IMR-90 (cell line): ENCODE measurements at places on chromosomes 6 and 20.

DNA sequence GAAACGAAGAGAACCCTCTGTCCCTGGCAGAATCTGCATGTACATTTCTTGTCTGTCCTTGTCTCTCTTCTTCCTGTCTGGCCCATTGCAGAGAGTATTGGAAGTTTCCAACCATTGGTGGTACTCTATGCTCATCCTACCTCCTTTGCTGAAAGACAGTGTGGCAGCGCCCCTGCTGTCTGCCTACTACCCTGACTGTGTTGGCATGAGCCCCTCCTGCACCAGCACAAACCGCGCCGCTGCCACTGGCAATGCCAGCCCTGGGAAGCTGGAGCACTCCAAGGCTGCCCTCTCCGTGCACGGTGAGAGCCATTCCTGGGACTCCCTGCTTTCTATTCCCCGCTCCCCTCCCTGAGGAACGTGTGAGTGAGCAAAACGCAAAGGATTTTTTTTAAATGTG, 32.5 kb downstream of the KDM1B start:
- no peak for DNase-seq

GRCh38 chr6:89681983-89682564, 43.5 kb upstream of the LYRM2 start:
- DNase-seq = no peak

- DNase-seq = no peak
Observed at GRCh38 chr20:5073660-5074231, 46.0 kb downstream of the PCNA start.

GRCh38 chr6:148440877-148441453, 98.3 kb downstream of the SASH1 start:
- peak; percentile 85 for DNase-seq

DNA sequence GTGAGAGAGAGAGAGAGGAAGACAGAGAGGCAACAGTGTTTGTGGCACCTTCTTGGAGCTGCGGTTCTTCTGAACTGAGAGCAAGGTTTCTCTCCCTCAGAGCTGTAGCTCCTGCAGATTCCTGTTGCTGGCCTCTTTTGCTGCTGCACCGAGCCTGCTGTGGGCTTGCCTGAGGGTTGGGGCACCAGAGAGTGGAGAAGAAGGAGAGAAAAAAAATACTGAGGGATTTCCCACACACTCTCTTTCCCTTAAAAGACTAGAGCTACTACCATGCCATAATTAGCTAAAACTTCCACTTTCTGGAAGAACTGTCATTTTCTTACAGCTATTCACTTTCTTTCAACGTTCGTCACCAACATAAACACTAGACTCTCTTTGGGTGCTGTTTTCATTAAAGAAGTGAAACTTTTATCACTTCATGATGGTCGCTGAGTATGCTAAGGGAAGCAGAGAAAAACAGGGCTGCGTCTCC, 18.2 kb upstream of the ECI2 start:
- no peak for DNase-seq

GRCh38 chr20:19937218-19937617, 79.9 kb upstream of the NAA20 start:
- DNase-seq = no peak

- no peak for DNase-seq
Observed at GRCh38 chr6:3388786-3389185, 68.1 kb downstream of the SLC22A23 start.

DNA sequence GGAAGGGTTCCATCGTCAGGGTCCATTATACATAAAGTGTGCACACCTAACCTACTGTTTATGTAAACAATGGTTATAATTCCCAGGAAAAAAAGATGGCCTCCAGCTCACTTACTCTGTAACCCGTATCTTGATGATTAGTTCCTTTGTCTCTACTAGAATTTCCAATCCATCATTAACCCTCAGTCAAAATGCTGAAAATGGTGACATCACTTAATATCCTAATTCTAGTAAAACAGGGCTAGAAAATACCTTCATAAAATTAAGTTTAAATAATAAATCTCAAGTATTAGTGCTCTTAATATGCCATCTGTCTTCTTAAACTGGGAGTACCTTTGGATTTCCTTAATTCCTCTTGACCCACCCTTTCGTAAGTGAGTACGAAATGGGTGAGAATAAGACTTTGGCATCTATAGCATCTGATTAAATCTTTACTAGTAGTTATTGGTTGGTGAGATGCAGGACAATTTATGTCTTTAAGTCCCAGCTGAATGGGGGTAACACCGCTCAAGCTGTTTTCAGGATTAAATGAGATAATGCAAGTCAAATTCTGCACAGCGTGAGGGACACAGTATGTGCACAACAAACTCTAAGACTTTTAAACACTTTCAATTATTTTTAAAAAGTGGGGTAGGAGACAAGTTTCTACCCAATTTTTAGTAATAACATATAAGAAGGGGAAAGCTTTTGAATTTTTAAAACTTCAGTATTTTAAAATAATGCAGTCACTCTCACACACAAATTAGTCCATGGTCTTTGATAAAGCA, 1.6 kb downstream of the HMGN3 start:
- no peak for DNase-seq

DNA sequence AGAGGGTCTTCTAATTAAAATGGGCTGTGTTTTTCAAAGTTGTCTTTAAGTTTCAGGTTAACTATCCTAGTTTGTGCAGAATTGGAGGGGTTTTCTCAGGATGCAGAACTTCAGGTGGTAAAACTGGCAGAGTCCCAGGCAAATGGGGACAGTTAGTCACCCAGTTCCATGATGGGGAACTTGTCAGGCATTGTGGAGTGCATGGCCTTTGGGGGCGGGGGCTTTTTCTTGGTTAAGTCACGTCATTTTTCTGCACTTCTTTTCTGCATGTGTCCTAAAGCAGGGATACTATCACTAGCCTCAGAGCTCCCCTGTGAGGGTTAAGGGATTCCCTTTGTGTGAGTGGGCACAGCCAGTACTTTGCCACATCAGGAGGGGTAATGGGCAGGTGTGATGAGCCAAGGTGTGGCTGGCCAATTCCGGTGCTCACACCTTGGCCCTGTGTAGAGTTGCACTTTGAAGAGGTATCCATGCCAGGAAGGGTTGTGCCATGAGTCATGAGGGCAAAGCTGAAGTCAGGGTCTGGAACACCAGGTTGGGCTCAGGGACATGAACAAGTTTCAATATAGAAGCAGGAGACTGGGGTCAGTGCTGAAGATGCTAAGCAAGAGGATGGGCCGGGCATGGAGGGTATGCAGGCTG, 126.0 kb upstream of the RREB1 start:
- no peak for DNase-seq
